ENCODE measurements at places on chromosomes 7 and 10.

GRCh38 chr10:28302012-28302637, 739 bp downstream of the MPP7 start:
- no peak for DNase-seq

- no peak for DNase-seq
Measured at GRCh38 chr10:46234026-46234425, 52.8 kb upstream of the ANTXRL start.

- no peak for DNase-seq
Measured at GRCh38 chr10:102121739-102122372, 1.7 kb upstream of the LDB1 start.

GRCh38 chr10:102358712-102359382, 36.7 kb upstream of the NFKB2 start:
- no peak for DNase-seq

- DNase-seq: no peak
Measured at GRCh38 chr10:96401036-96401435, 42.2 kb upstream of the OPALIN start.

DNA sequence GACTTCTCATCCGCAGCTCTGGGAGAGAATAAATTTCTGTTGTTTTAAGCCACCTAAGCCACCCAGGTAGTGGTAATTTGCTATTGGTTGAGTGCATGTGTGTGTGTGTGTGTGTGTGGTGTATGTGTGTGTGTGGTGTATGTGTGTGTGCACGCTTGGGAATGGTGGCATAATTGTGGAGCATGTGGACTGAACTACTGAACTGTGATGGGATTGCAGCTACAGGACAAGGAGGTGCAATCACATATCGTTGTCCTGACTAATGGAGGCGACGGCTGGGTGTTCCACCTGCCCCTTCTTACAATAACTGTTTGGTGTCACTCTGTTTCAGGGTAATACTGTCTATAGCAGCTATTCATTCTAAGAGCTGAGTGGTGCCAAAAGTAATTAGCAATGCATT, 448.7 kb upstream of the PFKP start:
- DNase-seq: no peak

GRCh38 chr7:23594879-23595604, 2.1 kb upstream of the CCDC126 start:
- peak; percentile 40 for DNase-seq

DNA sequence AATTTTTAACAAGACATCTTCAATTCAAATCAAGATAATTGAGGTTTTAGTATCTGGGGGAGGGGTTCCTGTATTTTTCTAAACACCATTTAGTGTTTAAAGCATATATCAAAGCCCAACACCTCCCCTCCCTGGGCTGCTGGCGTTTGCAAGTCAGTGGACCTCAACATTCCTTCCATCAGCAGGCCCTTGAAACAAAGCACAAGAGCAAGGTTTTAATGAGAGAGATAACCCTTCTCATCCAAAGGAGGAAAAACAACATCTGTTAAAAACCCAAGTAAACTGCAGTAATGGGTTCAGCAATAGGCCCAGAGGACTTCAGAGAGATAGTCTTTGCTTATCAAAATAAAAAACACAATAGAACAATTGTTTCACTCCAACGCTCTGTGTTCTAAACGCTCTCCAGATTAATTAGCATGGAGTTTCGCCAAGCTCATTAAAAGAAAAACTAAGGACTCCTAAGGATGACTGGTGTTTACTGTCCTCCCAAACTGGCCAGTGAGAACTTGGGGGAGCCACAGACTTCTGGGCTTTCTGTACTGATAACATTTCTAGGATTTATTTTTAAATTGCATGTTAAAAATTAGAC, 2.5 kb downstream of the JCAD start:
- DNase-seq: no peak

DNA sequence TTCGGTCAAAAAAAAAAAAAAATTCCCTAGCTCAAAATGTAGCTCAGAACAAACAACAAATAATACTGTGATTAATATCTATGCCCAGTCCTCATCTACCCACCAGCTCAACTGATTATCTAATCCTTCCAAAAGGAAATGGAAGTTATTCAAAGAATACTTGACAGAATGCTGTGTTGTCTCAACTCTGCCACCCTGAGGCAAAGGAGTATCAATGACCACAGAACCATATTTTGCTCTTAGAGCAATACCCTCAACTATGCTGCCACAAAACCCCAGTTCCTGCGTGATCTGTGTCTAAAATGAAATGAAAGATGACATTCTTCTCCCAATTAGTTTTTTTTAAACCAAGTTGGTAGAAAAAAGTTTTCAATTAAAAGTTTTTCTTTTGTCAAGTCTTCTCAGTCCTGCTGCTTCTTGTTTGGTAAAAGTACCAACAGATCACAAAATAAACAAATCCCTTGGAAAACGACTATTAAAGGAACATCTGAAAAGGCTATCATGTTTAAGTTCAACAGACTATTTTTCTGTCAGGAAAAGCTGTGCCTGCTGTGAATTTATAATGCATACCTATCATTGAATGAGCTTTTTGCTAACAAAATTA, 21.6 kb downstream of the RBM28 start:
- DNase-seq: no peak

DNA sequence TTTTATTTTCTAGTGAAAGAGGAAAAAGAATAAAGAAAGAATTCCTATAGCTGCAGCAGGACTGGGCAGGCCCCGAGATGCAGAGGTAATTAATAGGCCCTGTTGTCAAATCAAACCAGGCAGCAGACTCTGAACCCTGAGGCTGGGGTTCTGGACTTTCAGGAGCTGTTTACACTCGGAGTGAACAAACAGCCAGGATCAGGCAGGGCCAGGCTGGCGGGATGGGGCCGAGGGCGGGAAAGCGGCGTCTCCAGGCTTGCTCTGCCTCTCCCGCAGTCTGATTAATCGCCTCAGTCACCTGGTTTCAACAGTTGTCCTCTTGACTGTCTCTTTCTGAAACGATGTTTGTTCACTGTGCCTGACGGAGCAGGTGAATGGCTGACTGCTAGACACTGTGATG, 675.4 kb upstream of the FOXK1 start:
- DNase-seq: no peak

DNA sequence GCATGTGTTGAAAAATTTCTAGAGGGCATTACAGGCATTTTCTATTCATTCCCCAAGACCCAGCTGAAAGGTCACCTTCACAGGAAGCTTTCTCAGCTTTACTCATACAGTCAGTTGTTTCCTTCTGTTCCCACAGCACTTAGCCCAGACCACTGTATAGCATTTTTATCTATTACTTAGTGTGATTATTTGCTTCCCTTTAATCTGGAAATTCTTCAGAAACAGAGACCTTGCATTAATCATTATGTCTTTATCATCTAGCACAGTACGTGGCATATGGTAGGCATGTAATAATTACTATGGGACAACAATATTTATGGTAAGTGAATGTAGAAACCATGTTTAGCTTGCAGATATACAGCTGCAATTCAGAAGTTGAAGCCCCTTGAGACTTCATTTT, 38.2 kb upstream of the CDK6 start:
- DNase-seq: no peak

- peak; percentile 32 for DNase-seq
Measured at GRCh38 chr7:64888901-64889685, 14.0 kb upstream of the ZNF273 start.

DNA sequence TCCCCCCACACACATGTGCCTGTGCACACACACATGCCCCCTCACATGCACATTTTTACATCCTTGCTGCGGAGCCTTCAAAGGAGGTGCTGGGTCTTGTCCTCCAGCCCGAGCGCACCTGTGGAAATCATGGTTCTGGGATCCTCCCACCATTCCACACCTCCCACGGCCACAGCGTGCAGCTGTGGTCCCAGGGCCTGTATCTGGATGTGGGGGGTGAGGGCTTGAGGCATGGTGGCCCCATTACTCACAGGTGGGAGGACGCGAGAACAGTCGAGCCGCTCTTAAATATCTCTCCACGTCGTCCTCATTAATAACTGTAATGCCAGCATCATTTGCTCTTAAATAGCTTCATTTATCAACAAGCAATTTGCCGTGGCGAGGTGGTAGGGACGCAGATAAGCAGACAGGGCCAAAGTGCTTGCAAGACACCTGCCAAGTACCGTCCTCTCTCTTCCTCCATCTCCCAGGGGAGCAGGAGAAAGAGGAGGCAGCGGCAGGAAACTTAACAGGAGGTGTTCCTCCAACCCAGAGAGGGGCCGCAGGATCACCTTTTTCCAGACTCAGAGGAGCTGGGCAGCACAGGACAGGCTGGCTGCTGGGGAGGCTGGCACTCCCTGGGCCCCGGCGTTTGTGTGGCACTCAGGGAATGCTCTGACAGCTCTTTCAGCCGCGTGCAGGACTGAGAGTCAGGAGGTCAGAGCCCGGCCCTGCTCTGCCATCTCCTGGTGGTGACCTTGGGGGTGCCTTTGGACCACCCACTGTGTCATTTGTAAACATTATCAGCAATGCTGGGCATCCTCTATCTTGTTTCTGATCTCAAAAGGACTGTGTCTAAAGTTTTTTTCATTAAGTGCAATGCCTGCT, 87.4 kb downstream of the CDH23 start:
- DNase-seq: no peak

DNA sequence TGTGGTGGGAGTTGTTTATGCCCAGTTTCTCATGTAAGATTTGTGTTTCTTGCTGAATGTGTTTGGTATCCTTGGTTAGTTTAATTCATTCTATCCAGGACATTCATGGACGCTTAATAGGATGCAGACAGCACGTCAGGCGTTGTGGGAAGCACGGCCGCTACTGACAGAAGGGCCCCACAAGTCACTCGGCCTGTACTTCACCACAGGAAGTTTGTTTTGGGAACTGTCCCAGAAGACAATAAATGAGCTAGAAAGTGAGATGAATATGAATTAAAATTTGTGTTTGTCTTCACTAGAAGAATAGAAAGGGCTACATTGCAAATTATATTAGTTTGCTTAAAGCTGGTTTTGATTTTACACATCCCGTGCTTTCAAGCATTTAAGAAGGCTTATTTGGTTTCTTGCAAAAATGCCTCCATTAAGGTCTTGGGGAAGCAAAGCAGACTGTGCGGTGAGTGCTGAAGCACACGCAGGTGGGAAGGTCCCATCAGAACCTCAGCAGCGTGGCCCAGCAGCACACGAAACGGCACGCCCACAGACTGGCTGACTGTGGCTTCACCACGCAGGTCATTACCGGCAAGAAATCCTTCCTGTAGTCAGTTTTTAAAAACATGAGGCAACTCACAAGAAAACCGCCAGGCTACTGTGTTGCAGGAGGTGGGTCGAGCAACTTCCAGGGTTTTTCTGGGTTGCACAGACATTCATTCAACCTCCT, 74.1 kb downstream of the VIPR2 start:
- no peak for DNase-seq

GRCh38 chr10:930625-931325, 730 bp downstream of the LARP4B start:
- DNase-seq: peak; percentile 46

GRCh38 chr7:46393142-46393541, 472.1 kb upstream of the IGFBP3 start:
- no peak for DNase-seq

GRCh38 chr10:12055732-12056131, 13.0 kb upstream of the DHTKD1 start:
- no peak for DNase-seq

GRCh38 chr7:104848138-104848990, 165.6 kb upstream of the KMT2E start:
- peak; percentile 72 for DNase-seq

GRCh38 chr7:146804620-146805019, 688.0 kb downstream of the CNTNAP2 start:
- DNase-seq: no peak

DNA sequence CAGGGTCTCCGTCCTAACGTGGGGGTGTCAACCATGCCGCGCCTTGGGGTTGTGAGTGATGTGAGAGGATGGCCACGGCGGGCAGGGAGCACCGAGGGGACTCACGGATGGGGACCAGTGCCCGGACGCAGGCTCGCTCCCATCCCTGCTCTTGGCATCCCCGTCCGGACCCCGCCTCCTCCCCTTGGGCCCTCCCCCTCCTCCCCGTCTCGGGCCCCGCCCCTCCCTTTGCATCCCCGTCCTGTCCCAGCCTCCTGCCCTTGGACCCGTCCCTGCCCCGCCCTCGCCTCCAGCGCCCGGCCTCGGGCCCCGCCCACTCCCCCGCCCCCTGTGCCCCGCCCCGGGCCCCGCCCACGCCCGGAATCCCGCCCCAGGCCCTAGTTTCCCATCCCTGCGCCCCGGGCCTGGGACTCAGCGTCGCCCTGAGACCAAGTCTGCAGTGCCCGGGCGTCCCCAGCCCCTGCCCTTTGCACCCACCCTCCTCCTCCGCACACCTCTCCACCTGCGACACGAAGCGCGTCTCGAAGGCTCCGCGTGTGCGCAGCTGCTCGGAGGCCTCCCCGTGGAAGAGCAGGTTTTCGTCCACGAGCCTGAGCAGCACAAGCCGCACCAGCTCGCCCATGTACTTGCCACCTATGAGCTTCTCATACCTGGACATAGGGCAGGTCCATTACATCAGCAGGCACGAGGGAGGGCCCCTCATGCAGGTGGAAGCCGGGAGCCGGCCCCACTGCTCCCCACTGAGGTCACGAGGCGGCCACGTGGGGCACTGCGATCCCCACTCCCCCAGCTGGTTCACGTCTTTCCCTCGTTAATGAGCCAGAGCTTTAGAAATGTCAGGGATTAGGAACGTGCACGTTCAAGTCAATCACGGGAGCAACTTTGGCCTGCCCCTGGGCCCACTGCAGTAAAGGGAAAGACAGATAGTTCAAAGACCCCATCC, 5.1 kb upstream of the MYL7 start:
- DNase-seq: peak; percentile 68

DNA sequence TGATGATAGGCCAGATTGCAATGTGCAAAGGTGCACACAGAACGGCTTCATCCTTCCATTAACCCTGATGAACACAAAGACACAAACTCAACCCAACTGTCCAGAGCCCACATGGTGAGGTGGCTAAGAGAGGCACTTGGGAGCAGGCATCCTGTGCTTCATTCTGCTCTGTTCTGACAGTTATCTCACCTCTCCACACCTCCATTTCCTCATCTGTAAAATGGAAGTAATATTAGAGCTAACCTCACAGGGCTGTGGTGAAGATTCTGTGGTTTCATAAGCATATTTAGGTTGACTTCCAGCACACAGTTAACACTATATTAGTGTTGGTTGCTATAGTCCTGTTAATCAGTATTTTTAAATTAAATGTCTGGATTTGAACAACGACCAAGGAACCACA, 126.3 kb downstream of the TAX1BP1 start:
- no peak for DNase-seq

DNA sequence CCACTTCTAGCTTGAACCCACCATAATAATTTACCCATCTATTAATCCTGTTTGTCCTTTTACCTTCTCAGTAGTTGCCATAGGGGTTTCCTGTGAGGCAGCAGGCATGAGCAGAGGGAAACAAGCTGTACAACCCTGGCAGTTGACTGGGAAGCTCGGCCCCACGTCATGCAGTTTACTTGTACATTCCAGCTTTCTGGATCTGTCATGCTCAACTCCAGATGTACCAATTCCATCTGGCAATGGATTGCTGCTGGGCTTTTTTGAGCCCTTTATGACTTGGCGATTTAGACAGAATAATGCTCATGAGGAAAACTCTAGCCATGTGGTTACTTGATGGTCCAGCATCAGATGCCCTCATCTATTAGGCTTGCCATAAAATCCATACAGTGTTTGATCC, 112.5 kb downstream of the GNAI1 start:
- DNase-seq: no peak
